Fibroblast of the aortic adventitia (primary cell): ENCODE measurements at places on chromosomes 7 and 10.
A peak's percentile ranks its signal among the peaks of the same experiment; 100 is the strongest.

- peak; percentile 64 for DNase-seq
Observed at GRCh38 chr7:15753887-15754579, 67.5 kb upstream of the MEOX2 start.

- no peak for DNase-seq
Observed at GRCh38 chr10:121594623-121595350, 3.5 kb downstream of the FGFR2 start.

GRCh38 chr7:84191261-84191660 is 3.3 kb downstream of the SEMA3A start:
- DNase-seq, result peak; percentile 44

- DNase-seq, result peak; percentile 35
Observed at GRCh38 chr10:100653957-100654781, 91.2 kb upstream of the PAX2 start.

GRCh38 chr10:67837541-67838314 is at the start of gene DNAJC12:
DNAJC12 (minus strand) TSS chr10:67838188; CDS start chr10:67838011, 177 bp downstream.
- peak; percentile 63 for DNase-seq

- DNase-seq, result no peak
Observed at GRCh38 chr7:16850614-16851466, 30.9 kb downstream of the AGR3 start.

DNA sequence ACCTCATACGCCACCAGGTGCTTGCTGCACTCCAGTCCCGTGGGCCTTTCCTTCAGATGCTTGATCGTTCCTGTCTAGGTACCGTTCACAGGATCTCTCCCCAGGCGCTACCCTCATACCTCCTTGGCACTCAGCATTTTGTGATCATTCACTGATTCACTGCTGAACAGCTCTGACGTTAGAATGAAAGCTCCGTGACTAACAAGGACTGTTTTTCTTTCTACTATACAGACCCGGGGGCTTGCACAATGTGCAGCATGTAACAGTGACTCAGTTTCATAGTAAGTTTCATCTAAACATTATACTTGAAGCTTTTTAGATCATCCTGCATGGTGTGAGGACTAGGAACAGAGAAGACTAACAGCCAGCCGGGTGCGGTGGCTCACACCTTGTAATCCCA is 20.6 kb downstream of the KIN start:
- DNase-seq, result peak; percentile 68

- DNase-seq, result no peak
Observed at GRCh38 chr10:123146013-123146893, 1.7 kb upstream of the HMX2 start.

DNA sequence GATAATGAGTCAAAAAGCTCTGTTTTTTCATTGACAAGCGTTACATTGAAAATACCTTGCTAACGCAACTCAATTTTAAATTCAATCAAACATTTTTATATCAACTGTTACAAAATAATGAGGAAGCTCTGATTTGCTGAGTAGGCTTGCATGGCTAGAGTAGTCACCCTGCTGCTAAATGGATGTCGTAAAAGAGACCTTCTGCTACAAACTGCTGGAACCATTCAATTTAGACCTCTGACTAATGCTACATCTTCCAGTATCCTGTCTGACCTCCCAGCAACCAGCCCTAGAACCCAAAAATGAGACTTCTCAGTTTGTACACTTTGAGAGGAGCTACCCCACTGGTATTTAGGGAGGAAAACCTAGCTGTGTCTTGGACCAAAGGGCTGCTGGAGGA is 84.0 kb upstream of the ELMO1 start:
- DNase-seq, result no peak

DNA sequence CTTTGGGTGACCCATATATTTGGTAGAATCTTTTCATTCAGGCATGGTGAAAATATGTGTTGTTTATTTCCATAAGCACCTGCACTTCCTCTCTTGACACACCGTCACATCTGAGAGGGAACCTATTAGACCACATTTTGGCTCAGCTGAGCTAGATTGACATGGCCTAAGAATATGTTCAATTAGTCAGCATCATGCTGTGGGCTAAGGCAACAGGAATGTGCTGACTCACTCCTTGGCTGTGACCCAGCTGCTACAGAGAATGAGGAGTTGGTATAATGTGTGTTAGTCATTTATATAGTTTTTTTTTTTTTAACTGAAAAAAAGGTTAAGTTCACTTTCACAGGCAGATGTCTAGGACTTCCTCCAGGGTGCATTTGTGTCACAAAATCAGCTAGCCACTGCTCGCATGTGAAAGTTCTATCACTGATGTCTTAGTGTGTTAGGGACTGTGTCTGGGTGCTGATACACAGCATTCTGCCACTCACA is 180.6 kb downstream of the SEMA3E start:
- DNase-seq, result peak; percentile 98

DNA sequence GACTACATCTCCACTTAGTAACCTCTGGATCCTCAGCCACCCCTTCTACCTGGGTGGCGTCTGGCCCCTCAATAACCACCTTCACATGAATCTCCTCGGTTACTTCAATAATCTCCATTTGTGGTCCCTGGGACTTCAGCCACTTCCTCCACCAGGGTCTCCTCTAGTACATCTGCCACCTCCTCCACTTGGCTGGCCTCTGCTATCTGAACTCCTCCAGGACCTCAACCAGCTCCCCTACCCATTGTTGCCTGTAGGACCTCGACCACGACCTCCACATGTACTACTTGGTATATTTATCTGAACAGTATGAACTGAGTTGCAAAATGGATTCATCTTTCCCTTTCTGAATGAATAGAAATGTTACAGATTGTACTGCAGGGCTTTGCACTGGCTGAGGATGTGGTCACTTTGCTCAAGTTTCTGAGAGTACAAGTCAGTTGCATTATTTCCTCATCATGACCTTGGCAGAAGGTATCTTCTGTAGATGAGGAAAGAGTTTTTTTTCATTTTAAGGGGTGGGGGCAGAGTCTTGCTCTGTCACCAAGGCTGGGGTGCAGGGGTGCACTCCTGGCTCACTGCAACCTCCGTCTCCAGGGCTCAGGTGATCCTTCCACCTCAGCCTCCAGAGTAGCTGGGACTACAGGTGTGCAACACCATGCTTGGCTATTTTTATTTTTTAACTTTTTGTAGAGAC is 36.0 kb downstream of the MAT1A start:
- no peak for DNase-seq

- no peak for DNase-seq
Observed at GRCh38 chr7:114181280-114181679, 233.3 kb upstream of the FOXP2 start.

DNA sequence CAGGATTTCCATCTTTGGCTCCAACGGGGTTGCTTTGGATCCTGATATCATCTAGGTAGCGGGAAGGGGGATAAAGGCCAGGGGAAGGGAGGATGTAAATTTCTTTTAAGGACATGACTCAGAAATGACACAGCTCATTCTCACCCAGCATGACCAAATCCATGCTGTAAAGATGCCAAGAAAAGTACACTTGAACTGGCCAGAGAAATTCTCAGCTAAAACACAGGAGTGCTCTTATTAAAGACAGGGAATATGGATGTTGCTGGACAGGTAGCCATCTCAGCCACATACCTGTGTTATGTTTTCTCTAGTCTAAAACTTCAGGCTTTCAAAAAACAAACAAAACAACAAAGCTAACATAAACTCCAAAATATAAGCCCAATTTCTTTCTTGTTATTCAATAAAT is 68.3 kb downstream of the NAMPT start:
- peak; percentile 95 for DNase-seq

GRCh38 chr7:77923419-77923818 is 124.8 kb downstream of the PHTF2 start:
- no peak for DNase-seq

GRCh38 chr7:105799677-105800076 is 76.7 kb downstream of the ATXN7L1 start:
- no peak for DNase-seq

DNA sequence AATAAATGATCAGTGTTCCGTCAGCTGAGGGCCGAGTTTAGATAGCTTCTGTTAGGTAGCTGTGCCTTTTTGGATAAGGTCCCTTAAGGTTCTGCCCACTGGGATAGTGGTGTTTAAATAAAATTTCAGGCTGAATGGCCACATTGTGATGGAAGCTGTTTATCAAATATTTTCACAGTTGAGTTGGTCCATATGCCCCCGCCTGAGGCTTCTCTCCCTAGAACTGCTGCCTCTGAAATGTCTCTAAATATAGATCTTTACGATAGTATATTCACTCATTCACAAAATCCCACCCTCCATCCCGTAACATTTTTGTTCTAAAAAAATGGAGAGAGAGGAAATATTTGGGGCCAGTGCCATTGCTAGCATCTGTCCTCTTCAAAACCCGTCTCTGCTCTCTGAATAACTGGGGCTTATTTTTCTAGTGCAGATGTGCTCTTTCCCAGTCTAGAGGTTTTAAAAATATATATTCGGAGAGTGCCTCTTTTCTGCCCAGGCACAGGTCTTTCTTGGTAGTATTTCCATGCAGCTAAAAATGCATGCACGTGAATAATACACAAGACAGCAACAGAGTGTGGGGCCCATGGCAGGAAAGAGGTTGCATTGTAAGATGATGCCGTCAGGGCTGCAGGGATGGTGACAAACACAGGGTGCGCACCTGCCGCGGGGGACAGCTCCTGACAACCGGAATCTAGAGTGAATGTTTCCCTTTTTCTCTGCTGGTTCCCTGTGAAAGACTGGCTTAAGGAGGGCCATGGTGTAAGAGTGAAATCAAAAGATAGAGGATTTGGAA is 105.4 kb upstream of the BTBD16 start:
- DNase-seq, result no peak

DNA sequence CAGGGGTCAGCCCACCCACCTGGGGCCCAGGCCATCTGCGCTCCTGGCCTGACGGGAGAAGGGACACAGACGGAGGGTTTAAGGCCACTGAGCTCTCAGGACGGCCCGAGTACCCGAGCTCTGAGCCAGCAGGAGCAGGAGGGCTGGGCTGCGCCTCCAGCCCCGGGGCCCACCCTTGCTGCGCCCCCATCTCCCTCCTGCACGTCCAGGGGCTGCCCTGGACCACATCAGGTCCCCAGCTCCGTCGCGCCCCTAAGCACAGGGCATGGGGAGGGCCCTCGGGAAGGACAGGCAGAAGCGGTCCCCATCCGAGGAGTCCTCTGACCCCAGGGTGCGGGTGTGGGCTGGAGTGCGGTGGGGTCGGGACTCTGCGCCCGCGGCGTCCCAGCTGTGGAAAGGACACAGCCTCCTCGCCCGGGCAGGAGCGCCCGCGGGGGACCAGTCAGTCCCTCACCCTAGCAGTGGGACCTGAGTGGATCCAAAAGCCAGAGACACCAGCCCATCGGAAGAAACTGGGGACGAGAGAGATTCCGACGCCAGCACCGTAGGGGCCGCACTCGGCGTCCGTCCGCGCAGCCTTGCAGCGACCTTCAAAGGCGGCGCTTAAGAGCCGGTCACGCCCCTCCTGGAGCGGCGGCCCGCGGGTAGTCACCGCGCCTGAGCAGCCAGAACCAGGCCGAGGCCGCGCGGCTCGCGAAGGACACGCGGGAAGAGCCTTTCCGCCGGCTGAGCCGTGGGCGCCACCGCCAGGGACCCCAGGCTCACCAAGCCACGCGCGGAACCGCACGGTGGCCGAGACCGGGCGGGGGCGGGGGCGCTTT is 15.9 kb downstream of the CAMK2B start:
- DNase-seq, result peak; percentile 52

- peak; percentile 43 for DNase-seq
Observed at GRCh38 chr7:77258014-77258413, 58.4 kb upstream of the FGL2 start.

GRCh38 chr7:101102026-101102425 is 16.7 kb downstream of the TRIM56 start:
- DNase-seq, result no peak

- DNase-seq, result peak; percentile 28
Observed at GRCh38 chr7:35758421-35758820, 42.4 kb upstream of the SEPTIN7 start.

DNA sequence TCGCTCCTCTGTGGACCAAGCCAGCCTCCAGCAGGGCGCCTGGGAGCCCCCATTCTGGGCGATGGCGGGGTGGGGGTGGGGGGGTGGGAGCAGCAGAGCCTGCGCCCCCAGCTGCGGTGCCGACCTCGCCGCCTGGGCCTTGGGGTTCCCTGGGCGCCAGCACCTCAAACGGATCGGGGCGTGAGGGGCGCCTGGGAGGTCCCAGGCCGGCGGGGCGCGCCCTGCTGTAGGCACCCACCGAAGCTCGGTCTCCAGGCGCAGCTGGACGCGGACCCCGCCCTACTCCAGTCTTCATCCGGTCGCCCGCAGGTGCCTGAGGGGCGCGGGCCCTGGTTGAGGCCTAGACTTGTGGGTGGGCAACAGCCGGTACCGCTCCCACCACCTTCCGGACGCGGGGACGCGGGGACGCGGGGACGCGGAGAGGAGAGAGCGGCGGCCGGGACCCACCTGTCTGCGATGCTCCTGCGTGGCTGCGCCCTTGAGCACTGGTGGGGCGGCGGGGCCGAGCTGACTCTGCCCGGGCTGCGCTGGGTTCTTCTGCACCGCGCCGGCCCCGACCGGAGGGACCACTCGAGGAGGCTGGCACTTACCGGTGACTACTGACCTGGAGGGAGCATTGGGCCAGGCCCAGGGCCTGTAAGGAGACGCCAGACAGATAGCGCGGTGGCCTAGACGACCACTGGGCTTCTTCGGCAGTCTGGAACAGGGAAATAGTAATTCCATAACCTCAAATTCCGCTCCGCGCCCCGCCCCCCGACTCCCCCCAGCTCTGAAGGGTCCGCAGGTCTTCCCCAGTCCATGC is 5.5 kb upstream of the KCP start:
- DNase-seq, result no peak

DNA sequence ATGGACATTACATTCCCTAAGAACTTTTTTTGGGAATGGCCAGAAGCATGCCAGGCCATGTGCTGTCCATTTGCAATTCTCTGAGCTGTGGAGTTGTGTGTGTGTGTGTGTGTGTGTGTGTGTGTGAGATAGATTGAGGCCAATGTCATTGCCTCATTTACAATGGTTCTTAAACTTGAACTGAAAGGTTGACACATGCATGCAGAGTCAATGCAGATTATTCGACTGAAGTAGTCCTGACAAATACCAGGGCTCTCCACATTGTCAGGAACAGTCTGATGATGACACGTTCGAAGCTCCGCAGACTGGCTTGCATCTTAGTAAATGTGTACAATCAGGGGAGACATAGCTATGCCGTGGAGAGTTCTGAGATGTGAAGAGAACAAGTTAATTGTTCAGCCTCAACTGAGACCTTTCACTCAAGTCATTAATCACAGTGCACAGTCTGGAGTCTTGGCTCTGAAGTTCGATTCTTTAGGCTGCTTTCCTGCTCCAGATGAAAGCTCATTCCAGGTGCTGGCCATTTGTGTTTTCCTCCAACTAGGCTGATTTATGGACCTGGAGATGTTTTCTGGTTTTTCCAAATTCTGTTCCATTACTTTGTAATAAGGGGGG is 921.9 kb downstream of the LRMDA start:
- peak; percentile 60 for DNase-seq
